Peyer's patch (tissue), 4 donors: ENCODE measurements at places on chromosomes 11 and 22.

GRCh38 chr11:134512061-134512460, 100.0 kb upstream of the B3GAT1 start:
- DNase-seq: no peak

GRCh38 chr22:31230871-31231621, 18.9 kb downstream of the LIMK2 start:
- no peak for DNase-seq

GRCh38 chr22:38732251-38732815, 23.5 kb downstream of the SUN2 start:
- no peak for DNase-seq

DNA sequence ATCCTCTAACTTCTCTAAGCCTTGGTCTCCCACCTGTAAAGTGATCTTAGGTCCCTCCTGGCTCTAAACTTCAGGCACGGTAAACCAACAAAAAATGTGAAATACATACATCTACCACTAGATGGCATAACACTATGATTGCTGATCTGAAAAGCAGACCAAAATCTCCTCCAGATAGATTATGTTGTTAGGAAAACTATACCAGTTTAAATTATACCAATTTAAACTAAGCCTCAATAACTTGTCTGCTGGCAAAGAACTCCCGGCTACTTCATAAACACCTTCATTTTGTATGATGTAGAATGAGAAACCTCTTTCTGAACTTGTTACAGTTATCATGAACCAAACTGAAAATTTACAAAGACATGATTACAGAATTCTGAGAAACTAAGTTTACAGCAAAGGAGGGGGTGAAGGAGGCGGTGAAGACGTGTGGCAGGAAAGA, 85.9 kb downstream of the SBF2 start:
- no peak for DNase-seq

GRCh38 chr22:23683545-23683944, 7.3 kb upstream of the RGL4 start:
- DNase-seq: no peak

DNA sequence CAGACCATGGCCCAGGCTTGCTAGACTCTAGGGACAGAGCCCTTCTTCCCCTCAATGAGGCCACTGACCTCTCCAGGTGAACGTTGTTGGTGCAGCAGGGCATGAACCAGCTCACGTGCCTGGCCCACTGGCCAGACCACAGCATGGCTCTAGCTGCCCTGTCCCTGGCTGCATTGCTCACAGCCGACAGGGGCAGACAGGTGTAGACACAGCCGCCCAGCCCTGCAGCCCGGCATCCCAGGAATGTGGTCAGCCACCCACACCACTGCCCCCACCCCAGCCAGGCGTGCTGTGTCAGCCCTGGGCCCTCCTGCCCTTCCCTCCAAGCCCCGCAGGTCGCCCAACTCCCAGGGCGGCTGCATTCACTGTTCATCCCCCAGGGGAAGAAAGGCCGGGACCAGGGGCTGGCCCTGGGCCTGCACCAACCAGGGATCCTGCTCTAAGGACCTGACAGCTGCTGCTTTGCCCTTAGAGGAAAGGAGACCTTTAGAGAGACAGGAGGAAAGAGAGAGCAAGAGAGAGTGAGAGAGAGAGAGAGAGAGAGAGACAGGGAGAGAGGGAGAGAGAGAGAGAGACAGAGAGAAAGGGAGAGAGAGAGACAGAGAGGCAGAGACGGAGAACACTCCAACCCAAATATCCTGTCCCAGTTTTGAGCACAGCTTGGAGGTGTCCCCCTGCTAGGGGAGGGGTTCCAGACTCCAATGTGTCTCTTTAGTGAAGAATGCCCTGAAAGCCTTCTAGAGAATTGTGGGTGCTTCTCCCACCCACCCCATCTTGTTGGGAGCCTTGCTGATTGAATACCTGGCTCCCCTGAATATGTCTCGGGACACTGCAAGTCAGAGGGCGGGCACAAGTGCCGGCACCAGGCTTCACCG, 44.2 kb upstream of the LINC01488 start:
- DNase-seq: no peak

GRCh38 chr11:35304386-35304775, 115.0 kb downstream of the SLC1A2 start:
- DNase-seq: no peak

GRCh38 chr11:108551651-108552462, 41.7 kb downstream of the EXPH5 start:
- DNase-seq: no peak

DNA sequence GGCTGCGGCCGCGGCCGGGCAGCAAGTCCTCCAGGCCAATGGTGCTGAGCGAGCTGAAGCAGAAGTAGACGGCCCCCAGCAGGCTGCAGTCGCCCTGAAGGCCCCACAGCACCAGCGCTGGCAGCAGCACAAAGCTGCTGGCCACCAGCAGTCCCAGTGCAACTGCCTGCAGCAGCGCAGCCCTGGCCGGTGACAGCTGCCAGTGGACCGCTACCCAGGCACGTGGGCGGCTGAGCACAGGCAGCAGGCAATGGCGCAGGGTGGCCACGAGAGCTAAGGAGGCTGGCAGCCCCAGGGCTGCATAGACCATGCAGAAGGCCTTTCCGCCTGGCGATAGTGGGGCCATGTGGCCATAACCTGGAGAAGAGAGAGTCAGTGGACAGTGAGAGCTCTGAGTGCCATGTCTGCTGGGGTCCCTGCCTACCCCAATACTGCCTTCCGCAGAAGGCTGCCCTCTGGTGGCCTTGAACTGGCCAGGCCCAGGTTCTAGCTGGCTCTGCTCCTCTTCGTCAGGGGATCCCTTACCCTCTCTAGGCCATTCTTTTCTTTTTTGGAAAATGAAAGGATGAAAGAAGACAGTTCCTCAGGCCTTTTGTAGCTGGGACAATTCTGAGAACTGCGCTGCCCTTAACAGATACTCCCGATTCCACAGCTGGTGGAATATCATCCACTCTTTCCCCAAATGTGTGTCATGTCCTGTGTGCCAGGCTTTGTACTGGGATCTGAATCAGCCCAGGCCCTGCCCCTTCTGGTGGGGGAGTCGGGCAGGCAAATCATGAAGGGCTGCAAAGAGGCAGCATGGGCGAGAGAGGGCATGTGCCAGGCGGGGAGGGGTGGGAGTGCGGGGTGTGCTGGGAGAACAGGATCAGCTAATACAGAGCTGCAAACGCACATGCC, 1.8 kb downstream of the KCNK7 start:
- DNase-seq: no peak

GRCh38 chr22:20885017-20885556, 26.3 kb downstream of the SNAP29 start:
- no peak for DNase-seq

- DNase-seq: peak; percentile 55
These were observed 32.8 kb downstream of the MS4A2 start for GRCh38 chr11:60121264-60121663.

- DNase-seq: no peak
These were observed 16.9 kb downstream of the ELFN2 start for GRCh38 chr22:37410174-37411055.

- no peak for DNase-seq
These were observed 56.1 kb downstream of the AMBRA1 start for GRCh38 chr11:46537537-46538295.

- no peak for DNase-seq
These were observed 468.4 kb downstream of the NELL1 start for GRCh38 chr11:21137803-21138202.

DNA sequence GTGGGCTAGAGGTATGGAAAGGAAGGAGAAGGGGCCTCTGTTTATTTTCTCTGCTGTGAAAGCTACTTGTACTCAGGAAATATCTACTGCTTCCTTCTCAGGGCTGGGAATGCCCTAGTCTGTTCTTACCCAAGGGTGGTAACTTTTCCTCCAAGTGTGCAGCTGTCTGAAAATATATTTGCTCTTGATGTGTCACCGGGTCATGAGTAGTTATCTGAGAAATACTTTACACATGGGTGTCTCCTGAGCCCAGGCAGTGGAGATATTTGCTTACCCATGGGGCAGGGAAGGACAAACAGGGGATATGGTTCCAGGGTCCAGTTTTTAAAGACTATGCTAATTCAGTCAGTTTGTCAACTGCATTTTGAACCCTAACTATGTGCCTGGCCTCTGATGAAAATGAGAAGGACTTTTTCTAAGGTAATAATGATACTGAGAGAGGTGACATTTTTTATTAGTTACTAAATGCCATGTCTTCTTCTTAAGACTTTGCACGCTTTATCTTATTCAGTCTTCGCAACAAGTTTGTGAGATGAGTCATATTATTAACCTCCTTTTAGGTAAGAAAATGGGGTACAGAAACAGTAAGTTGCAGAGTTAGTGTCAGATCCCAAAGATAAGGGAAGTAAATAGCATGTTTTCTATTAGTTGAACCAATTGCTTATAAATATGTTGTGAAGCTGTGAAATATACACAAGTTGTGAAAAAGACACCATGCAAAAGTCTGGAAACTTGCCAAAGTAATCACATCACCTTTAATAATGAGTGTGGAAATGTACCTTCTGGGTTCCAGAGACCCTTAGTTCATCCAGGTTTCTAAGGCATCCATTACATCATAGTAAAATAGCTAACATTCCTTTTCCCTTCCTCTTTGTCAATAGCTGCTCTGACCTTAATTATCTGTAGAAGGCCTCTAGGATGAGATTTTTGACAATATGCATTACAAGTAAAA, 22.9 kb downstream of the SYTL2 start:
- no peak for DNase-seq

DNA sequence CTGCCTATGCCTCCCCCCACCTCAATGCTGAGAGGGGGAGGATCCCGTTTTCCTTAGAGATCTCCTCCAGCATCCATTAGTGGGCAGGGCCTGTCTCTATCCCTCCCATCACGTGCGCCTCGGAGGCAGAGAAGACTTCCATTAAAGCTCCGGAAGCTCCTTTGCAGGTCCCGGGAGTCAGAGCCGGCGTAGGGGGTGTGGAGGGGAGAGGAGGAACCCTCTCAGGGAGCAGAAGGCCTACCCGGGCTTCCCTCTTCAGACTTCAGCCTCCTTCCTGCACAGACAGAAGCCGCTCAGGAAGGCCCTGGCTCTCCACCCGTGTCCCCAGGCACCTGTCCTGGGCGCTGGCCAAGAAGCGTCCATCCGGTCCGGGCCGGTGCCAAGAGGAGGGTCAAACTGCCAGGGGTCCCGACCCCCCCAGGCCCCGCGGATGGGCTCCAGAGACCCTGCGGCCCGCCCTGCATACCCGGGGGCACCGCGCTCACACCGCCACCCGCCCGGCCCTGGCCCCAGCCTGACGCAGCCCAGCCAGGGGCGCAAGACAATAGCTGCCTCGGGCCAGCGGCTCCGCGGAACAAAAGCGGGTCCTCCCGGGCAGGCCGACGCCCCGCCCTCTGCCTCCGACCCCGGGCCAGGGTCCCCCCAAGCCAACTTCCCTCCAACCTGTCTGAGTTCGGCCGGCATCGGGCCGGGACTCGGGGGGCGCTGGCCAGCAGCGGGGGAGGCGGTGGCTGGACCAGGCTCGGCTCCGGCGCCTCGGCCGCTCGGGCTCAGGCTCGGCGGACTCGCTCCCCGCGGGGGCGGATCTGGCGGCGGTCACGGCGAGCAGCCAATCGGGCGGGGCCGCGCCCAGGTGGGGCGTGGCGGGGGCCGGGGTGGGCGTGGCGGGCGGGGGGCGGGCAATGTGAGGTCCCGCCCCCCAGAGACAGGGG, 29.9 kb downstream of the ARVCF start:
- DNase-seq: peak; percentile 48

GRCh38 chr22:25823276-25823675, 81.3 kb downstream of the MYO18B start:
- no peak for DNase-seq

GRCh38 chr11:9716275-9717039, 52.6 kb downstream of the SWAP70 start:
- no peak for DNase-seq

GRCh38 chr22:24424901-24425775, 2.3 kb upstream of the ADORA2A start:
- no peak for DNase-seq

DNA sequence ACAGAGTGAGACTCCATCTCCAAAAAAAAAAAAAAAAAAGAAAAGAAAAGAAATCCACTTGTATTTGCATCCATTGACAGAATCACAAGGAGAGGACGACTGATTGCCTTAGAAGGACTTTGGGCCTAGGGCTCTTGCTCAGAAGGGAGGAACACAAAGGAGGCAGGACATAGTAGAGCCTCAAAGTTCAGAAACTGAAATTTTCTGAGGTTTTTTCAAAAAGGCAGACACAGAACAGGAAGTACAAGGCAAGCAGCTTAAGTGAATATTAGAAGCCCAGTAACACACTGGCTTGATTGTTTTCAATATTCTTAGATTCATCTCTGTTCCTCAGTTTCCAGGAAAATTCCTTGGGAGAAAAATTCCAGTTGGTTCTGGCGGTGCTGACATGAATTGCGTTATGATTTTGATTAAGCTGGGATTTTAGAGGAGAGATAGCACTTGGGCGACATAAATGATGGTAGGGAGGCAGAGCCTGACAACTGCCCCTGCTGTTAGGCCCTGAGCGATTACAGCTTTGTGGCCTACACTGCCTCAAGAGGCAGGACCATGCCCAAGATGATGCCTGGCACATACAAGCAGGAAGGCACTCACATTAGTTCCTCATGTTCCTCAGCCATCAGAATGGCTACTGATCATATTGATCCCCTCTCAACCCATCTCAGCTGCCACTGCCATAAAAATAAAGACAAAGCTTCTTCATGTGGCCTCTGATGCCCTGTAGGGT, 15.3 kb downstream of the CLPB start:
- no peak for DNase-seq

DNA sequence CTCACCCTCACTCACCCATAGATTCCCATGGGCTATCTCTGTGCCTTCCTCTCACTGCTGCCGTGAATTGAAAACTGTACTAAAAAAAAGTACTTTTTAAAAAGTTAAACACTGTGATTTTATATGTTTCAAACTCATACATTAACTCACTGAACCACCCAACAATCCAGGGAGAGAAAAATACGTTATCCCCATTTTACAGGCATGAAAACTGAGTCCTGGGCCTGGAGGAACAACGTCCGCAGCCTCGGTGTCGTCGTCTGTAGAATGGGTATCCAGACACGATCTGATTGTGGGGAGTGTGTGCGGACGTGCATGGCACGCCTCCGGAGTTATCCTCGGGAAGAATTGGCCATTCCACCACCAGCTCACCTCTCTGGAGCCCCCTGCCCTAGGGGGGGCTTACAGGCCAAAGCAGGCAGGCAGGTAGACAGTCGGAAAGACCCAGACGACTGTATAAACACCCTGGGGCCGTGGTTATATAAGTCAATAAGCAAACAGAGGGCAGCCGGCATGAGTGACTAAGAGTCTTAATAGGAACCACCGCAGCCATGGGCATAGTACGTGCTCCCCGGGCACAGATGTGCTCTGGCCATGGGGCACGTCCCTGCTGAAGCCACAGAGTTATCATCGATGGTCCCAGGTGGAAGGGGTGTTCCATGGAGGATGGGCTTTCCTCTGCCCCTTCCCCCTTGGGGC, 7.1 kb upstream of the PDGFB start:
- DNase-seq: no peak

- no peak for DNase-seq
These were observed 9.1 kb upstream of the SREBF2 start for GRCh38 chr22:41823797-41824196.
